ENCODE measurements at places on chromosomes 5 and 9.

DNA sequence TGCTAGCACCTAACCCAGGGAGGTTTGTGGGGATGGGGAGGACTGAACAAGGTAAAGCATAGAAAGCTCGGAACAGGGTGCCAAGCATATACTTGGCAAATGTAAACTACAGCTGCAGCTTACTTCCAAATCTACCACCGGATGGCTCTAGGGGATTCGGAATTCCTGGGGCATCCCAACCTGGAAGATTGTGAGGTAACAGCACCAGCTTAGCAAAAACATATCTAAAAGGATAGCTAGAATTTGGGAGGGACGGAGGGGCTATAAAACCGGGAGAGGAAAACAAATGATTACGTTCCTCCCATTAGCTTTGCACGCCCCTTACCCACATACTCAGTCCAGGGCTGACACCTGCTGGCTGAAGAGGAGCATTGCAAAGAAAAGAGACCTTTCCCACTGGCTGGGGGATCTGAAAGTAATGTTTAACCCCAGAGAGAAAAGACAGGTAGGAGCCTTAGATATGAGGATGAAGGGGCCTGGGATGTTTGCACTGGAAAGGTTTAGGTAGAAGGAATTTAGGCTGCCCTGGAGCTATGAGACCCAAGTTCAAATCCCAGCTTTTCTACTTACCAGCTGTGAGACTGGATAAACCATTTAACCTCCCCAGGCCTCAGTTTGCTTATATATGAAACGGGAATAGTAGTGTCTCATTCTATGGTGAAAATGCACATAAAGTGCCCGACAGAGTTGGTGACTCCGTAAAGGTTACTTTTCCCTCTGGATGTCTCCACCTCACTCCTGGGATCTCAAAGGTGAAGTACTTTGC lies 73.6 kb downstream of the FAM114A2 start:
- no peak for DNase-seq

DNA sequence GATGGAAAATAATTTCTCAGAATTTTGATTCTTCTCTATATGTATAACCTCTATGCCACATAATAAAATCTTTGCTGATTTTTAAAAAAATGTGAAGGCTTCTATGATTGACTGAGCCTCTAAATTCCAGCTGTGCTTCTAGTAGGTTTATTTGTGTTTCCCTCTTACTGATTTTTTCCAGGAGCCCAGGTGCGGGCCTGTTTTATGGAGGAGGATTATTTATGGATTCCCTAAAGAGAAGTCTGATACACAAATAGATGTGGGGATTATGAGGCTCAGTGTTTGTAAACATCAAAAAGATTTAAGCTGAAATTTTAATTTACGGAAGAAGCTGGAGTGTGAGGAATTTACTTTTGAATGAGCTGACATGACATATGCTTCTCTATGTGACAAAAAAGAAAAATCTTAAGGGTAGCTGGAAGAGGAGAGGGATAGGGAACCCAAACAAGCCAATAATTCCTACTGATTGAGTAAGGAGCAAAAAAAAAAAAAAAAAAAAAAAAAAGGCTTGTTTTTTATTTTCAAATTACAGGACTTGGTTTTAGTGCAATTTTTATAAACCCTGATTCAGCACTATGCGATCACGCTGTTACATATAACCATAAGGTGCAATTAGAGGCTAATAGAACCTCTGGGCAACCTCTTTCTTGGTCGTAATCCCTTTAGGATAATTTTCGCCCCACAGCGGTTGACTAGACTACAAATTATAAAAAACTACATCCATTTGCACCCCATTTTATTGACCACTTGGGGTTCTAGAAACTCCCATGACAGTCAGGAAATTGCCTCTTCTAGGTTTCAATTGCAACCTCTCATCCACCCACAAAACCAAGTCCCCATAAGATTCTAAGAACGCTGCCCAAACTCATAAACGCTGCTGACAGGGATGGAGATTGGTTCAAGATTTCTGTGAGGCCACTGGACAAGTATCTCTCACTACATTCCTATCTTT lies 44.4 kb upstream of the RAI14 start:
- no peak for DNase-seq

GRCh38 chr5:138315751-138316278 lies 15.8 kb downstream of the CDC25C start:
- no peak for DNase-seq

DNA sequence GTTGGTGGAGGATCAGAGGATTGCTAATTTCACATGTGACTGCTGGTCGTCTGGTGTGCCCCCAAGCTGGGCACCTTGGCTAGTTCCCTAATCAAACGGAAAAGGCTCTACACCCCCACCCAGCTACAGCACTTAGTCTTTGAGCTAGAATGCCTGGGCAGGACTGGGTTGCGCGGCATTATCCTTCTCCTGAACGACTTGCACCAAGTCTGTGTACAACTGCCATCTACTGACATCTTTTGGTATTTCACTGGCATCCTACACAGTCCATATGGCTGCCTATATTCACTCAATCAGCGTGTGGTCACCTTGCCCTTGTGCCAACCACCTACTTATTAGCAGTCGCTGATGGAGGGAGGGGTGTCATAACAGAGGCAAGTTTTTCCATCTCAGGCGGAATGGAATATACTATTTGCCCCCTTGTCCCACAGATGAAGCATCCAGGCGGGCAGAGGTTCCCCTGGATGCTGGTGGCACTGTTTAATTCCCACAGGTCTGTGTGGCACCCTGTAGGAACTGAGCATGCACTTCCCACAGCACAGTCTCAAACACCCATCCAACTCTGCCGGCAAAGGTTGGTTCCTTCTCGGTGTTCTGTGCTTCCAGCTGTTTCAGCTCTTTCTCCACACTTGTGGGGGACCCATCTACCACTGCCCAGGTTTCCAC lies 150.1 kb downstream of the OSTF1 start:
- DNase-seq = no peak

DNA sequence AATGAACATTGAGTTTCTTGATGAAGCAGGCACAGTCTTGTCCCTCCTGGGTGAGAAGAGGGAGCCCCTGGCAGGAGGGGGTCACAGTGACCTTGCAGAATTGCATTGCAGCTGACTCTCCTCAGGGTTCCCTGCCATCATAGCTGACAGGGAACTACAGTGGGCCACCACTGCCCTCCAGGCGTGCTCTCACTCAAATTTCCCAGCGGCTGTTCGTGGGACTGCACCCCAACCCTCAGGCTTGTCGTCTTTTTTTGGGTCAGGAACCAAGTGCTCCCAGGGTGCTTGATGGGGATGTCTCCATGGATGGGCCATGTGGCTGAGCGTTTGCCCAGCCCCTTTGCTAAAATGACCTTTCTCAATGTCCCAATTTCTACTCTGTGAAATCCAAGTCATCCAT lies 215.8 kb downstream of the MELK start:
- DNase-seq = no peak

DNA sequence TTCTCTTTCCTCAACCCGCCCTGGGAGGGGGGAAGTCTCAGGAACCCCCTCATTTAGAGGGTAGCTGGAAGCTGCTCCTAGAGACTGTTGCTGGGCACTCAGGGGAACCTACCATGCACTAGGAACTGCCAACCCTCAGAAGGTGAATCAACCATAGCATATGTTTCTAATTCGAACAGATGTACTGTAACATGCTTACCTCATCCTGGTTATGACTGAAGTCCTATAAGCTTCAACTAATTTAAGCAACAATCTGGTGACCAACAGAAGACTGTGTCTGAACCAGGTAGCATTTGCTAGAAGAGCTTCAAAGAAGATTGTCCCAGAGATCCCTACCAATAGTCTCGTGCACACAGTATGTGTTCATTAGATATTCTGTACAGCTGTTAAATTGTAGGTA lies 5.7 kb upstream of the PRDM6 start:
- no peak for DNase-seq

DNA sequence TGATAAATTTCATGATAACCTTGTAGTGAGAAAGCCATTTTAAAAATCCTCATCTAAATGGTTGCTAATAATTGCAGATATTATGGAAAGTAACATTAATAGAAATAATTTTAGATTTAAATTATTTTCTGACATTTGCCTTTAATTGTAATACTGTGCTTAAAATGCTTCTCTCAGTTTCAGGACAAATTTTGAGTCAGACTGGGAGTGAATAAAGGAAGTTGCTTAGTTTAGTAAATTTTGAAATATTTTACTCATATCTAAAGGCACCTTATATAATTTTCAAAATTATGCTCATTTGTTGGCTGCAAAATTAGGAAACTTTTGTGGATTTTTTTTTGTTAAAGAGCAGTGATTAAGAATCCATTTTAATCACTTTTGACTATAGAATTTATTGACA lies 93.8 kb downstream of the CSNK1G3 start:
- DNase-seq = no peak

DNA sequence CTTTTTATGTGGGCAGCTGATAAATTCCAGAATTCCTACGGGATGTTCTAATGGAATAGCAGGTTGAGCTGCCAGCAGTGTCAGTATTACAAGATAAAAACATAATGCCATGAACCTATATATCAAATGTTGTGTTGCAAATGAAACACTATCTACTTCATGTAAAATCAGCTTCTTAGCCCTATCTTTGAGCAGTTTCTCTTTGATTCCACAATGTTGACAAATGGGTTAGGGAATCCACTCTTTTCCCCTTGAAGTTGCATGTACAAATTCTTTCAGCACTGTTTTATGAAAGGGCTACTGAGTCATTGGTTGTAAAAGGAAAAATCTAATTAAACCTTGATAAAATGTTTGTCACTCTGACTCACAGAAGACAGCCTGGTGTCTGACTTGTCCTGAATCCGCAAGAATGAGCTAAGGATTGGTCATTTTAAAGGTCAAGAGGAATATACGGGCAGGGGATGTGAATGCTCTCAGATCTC lies 950.6 kb upstream of the NUDT12 start:
- DNase-seq = no peak

GRCh38 chr9:93297659-93298497 lies 113.9 kb downstream of the WNK2 start:
- DNase-seq = no peak

DNA sequence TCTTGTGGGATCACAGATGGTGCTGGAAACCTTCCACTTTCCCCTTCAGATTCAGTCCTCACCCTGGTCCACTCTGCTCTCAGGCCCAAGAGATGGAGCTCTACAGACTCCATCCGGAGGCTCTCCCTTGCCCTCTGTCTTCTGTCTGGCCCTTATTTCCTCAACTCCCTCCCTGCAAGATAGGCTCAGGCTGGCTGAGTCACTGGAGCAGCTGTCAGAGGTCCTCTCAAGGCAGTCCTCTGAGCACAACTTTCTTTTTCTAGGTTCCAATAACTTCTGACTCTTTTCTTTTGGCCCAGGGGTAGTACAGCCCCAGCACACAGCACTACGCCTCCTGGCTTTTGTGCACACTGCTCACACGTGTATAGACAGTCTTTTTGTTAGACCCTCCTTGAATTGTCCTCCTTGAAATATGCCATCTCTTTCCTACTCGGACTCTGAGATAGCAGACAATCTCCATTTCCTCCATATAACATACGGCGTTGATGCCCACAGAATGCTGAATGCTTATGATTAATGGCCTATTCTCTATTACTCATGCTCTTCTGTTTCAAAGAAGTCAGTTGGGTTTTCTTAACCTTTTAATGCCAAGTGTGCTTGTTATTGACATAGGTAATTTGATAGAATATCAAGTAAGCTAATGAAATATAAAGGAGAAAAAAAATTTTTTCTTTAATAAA lies 193.1 kb downstream of the SLC12A2 start:
- no peak for DNase-seq

GRCh38 chr9:28155067-28155466 lies 581.8 kb upstream of the C9orf72 start:
- no peak for DNase-seq

DNA sequence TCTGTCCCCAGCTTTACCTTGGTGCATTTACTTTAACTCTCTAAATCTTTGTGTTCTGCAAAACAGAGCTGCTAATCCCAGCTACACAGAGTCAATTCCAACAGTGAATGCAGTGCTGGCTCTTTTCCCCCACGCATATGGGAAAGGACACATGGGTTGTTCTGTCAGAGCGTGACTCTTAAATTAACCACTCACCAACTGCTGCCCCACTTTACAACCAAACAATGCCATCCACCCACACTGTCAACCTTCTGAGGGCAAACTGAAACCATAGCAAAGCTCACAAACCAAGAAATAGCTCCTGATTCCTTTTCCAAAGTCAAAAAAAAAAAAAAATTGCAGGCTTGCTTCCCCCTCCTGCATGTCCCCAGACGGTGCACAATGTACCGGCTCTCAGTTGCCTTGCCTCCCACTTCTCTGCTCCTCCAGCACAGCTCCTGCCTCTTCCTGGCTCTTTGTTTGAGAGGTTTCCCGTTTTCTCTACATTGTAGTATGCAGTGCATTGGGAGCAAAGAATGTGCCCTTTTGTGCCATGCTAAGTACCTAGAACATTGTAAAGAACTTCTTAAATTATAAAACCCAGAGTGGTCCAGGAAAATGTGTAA lies 151.5 kb upstream of the DAPK1 start:
- no peak for DNase-seq

DNA sequence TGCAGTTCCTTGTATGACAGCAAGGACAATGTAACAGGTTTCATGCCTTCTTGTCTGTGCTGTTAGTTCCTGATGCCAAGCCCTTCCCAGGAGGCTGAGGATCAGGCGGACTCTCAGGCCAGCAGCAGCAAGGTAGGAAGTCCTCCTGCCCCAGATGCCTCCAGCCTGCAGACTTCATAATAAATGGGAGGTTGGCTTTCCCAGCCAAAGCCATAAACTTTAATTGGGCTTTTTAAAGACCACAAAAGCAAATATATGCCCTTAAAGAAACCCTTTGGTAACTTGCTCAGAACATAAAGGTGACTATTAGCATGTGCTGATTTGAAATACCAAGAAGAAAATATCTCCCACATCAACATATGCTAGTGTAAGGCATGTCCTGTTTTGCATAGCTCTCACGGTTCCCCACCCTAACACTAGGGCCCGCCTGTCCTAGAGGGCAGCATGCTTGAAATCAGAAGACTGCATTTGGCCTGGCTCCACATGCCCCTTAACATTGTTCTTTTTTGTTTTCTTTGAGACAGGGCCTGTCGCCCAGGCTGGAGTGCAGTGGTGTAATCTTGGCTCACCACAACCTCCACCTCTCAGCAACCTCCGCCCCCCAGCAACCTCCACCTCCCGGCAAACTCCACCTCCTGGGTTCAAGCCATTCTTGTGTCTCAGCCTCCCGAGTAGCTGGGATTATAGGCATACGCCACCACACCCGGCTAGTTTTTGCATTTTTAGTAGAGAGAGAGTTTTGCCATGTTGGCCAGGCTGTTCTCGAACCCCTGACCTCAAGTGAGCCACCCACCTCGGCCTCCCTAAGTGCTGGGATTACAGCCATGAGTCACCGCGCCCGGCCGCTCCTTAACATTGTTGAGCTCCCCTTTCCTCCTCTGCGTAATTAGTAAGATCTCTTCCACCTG lies 44.6 kb upstream of the FCN1 start:
- DNase-seq = no peak

DNA sequence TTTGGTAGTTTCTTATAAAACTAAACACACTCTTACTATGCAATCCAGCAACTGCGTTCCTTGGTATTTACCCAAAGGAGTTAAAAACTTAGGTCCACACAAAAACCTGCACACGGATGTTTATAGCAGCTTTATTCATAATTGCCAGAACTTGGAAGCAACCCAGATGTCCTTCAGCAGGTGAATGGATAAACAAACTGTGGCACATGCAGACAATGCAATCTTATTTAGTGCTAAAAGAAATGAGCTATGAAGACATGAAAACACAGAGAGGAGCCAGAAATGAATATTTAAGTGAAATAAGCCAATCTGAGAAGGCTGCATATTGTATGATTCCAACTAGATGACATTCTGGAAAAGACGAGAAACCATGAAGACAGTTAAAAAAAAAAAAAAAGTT lies 10.7 kb downstream of the WNK2 start:
- no peak for DNase-seq

All from activated gamma-delta T cell treated with anti-CD3 and anti-CD28 coated beads, Interleukin-2, amount 50 U/mL, for 16 hours (primary cell).